Mesothelial cell of epicardium (in vitro differentiated cells): ENCODE measurements at places on chromosomes 11 and 22. TPM values are rescaled to one million over a fixed set of nuclear protein-coding genes. Genes with fewer than 3 reads are reported as not detected.

The POGLUT3 gene
- total RNA-seq: 39.6 to 41.5 TPM (median 40.1 TPM) in 3 replicates

The SLC22A8 gene
- not detected in 3 replicates for total RNA-seq

The SLC6A5 gene
- not detected in 3 replicates for total RNA-seq

The CCDC15 gene
- total RNA-seq: 2.8 to 3.1 TPM (median 2.9 TPM) in 3 replicates

The FOLH1 gene
- not detected in 3 replicates for total RNA-seq

The OR8B4 gene
- total RNA-seq: not detected in 3 replicates

The ANKK1 gene
- total RNA-seq: 2.1 to 2.8 TPM (median 2.4 TPM) in 3 replicates
